ENCODE measurements at places on chromosomes 7 and 10.
A peak's percentile ranks its signal among the peaks of the same experiment; 100 is the strongest.

DNA sequence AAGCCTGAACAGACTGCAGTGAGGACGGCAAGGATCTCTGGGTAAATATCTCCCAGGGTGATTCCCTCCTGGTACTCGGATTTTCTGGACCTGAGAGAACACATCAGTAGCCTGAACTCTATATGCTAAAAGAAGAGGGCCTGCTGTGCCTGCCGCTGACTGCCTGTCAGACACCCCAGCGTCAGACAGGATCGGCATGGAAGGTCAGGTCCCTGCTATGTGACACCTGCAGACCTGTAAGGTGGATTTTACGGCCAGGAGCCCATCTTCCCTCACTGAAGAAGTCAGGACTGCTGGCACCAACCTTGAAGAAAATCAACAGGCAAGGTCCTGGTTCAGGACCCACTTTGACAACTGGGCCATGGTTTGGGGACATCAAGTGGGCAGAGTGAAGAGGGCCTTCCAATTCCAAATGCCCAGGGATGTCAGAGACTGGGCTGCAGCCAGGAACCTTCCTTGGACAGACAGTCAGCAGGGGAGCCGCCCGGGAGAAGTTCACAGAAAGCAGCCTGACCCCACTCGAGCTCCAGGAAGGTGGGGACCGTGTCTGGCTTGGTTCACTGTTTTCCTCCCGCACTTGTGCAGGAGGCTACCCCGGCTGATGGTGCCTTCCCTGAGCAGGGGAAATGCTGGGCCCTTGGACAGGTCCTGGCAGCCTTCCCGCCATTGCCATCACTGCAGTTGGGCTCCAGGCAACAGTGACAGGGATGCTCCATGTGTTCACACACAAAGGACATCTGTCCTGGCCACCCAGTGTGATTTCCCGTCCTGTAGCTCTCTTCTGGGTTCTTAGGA is 91.8 kb upstream of the LANCL2 start:
- no peak for DNase-seq

- DNase-seq: peak; percentile 18
Observed at GRCh38 chr10:26860102-26860442, 686 bp downstream of the ABI1 start.

- DNase-seq: no peak
Observed at GRCh38 chr10:124741922-124742412, 2.2 kb downstream of the FAM53B start.

GRCh38 chr7:121343302-121343701 is 14.5 kb downstream of the WNT16 start:
- no peak for DNase-seq

- DNase-seq: no peak
Observed at GRCh38 chr10:43228783-43229207, 38.1 kb downstream of the RASGEF1A start.

DNA sequence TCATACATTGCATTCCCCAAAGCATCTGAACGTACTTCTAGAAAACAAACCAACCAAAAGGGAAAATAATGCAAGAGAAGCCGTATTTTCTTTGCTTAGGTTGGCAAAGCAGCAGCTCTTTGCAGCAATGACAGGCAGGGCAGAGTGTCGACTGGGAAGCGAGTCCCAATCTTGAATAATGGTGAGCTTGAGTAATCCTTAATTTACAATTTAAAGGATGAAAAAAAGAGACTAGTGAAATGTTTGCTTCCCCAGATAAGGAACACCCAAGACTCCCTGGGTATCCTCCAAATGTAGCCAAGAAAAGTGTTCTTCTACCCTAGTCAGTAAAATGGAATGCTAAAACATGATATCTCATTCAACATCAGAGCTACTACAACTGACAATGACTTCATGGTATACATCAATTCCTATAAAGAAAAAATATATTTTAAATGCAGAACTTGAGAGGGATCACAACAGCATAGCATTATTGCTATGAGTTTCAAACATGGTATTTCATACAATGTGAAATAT is 32.0 kb downstream of the GPAM start:
- no peak for DNase-seq

GRCh38 chr10:67783606-67784294 is 54.2 kb downstream of the DNAJC12 start:
- DNase-seq: no peak

- DNase-seq: no peak
Observed at GRCh38 chr7:93185303-93186027, 37.3 kb upstream of the SAMD9L start.

- DNase-seq: no peak
Observed at GRCh38 chr10:30873411-30873810, 158.3 kb downstream of the ZNF438 start.

DNA sequence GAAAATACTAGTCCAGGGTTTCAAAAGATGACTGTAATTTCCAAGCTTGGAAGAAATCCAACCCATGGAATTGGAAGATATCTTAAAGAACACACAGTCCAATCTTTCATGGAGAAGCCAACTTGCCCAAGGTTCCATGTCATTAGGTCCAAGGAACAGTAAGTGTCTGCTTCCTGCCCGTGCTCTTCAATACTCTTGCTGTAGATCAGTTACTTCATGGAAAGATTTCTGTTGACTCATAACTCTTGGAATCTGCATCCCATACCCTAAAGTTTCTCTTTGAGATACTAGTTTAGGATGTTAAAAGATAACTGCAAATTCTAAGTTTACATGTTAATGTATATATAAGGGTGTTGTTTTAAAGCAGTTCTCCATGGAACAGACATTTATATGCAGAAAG is 127.9 kb upstream of the SLC13A1 start:
- no peak for DNase-seq

- DNase-seq: no peak
Observed at GRCh38 chr7:108030516-108030915, 27.6 kb upstream of the LAMB1 start.

DNA sequence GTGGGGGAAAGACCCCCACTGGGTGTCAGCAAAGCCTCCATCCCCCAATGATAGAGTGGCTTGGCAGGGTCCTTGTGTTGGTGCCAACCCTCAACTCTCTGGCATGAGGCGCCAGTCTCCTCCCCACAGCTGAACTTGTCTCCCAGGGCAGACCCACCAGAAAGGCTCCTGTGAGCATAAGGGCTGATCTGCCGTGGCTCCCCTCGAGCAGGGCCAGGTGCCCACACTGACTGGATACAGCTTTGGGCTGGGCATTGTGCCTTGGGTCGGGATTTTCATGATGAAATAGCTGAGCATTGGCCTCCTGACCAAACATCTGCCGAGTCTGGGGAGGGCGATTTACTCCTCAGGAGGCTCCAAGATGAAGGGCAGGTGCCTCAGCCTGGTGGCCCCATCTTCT is 68.1 kb upstream of the NPTX2 start:
- DNase-seq: no peak

DNA sequence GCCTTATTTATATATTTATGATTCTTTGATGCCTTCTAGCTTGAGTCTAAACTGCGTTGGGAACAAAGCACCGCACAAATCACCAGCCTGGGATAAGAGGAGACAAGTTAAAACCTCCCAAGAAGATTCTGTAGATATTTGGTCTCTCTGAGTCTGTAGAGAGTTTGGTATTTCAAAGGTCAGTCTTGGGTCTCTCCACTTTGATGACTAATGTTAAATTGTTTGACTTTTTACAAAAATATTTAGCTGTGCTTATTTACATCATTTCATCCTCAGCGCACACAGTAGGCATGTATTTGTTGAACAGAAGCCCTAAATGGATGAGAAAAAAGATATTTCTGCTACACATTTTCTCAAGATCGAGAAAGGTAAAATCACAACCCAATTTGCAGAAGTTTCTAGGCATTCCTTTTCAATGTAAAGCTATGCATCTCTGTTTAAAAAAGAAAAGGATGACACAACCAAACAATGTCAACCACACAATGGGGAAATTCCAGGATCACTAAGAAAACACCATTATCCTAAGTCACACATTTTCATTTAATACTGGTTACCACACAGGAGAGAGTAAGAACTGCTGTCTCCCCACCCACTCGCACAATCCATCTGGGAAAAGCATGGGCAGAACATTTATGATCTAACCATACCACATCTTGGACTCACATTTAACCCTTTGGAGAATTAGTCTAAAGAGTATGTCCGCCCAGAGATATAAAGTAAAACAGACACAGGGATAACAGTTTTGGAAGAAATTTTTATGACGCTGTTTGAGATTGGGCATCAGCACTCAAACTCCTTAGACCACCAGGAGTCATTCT is 4.4 kb downstream of the CDK6 start:
- no peak for DNase-seq

GRCh38 chr10:126268013-126268920 is 120.0 kb downstream of the ADAM12 start:
- no peak for DNase-seq

DNA sequence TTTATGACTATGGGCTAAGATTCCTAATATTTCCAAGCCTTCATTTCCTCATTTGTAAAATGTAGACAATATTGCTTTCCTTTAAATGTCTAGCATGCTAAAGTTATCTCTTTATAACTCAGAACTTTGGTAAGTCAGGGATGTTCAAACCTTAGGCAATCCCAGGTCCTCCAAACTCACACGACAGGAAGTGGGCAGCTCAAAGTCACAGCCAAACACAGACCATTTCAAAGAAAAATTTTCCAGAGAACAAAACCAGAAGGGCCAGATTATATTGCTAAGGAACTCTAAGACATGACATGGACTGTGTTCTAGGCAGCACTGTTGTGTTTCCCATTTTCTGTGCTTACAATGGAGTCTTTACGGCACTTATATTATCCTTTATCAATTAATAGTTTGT is 87.8 kb upstream of the DYNC1I1 start:
- DNase-seq: no peak

- no peak for DNase-seq
Observed at GRCh38 chr10:126016156-126016805, 119.9 kb downstream of the FANK1 start.

DNA sequence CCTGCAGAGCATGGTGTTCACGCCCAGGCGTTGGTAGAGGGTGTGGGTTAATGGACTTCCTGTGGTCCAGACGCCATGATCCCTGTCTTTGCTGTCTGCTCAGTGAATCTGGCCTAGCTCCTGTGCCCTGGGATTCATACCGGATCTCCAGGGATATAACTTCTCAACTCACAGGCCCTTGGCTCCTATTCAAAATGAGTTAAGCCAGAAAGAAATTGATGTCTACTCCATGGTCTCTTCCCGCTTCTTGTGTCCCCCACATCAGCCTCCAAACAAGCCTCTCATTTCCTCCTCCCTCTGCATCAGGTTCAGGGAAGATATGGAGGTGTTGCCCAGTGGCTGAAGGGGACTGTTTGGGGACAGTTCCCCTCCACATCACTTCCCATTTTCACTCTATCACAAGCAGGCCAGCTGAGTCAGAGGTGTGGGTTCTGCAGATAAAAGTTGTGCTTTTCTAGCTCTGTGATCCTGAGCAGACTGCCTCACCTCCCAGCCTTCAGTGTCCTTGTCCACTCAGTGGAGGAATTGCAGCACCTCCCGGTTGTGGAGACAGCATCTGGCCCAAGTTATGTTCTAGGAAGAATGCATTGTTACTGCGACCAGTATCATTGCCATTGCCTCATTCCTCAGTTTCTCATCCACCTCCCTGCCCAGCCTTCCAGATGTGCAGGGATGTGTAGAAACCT is 22.5 kb downstream of the AKR1E2 start:
- no peak for DNase-seq

DNA sequence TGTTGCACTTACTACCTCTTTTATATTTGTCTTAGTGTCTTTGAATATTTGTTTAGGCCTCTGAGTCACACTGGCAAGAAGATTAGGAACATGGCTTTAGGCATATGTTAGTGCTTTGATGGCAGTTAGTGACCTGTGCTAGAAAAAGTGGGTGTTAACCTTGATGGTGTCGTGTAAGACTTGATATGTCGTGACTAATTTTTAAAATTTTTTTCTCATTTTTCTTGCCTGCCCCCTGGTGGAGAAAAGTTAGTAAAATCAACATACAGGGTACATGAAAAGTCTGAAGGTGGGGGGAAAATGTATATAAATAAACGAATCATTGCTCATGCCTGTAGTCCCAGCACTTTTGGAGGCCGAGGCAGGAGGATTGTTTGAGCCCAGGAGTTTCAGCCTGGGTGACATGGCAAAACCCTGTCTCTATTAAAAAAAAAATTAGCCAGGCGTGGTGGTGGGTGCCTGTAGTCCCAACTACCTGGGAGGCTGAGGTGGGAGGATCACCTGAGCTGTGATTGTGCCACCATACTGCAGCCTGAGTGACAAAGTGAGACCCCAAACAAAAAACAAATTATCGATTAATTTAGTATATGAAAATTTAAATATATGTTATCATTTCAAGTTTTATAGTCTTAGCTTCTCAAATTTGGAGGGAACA is 44.6 kb downstream of the TAX1BP1 start:
- peak; percentile 18 for DNase-seq

GRCh38 chr7:143048827-143049226 is 3.3 kb upstream of the OR6V1 start:
- DNase-seq: no peak

DNA sequence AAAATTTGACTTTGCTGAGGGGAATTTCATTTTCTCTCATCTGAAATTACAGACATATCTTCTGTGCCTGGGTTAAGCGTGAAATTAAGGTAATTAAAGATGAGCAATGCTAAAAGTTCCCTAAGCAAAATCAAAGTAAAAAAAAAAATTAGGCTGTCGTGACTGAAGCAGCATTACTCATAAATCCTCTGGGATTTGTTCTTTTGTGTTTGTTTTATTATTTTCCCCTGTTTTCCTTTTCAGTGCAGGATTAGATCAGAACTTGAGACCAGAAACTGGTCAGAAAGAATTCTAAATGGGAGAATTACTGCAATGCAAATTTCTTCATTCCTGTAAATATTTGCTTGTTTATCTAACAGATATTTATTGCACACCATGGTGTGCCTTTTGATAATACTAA is 141.4 kb upstream of the BET1 start:
- DNase-seq: no peak

DNA sequence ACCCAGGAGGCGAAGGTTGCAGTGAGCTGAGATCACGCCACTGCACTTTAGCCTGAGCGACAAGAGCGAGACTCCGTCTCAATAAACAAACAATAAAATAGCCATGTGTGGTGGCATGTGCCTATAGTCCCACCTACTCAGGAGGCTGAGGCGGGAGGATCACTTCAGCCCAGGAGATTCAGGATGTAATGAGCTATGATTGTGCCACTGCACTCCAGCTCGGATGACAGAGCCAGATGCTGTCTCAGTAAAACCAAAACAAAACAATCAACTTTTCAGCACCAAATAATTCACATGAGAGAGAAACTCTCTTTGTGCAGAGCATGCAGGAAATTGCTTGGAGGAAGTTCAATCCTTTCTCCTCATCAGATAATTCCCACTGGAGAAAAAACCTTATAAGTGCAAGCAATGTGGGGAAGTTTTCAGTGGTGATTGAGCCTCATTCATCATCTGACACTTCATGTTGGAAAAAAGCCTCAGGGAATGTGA is 13.4 kb upstream of the FIS1 start:
- no peak for DNase-seq

DNA sequence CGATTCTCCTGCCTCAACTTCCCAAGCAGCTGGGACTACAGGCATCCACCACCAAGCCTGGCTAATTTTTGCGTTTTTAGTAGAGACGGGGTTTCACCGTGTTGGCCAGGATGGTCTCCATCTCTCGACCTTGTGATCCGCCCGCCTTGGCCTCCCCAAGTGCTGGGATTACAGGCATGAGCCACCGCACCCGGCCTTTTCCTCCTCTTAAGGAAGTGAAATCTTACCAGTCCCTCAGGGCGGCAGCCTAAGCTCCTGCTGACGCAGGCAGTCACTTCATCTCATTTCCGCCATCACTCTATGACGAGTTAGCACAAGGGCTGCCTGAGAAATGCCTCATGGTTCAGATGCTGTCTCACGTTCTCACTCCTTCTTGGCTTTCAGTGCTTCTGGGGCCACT is 246.0 kb upstream of the SHH start:
- DNase-seq: no peak
